Activated B cell treated with CpG ODN at 0.5 μM for 24 hours (primary cell): ENCODE measurements at places on chromosomes 5 and 9.

DNA sequence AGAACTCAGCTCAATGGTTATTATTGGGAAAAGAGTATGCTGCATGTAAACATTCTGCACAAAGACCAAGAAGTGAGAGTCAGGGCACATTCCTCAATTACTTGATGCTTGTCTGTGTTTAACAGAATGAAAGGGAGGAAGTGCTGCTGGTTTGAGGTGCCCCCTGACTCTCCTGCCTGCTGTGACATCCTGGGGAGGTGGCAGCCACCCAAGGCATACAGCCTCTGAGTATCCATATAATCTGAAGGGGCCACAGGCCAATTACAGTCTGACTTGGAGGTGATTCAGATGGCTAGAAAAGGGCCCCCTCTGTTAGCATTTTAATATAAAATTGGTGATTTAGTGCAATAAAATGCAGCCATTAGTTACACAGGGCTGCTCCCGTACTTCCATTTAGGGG is 313.8 kb downstream of the ASTN2 start:
- no peaks in the 10 kb centered on the region for H3K27me3 ChIP-seq
- H3K4me1 ChIP-seq, result no peaks in the 10 kb centered on the region
- H3K36me3 ChIP-seq, result no peaks in the 10 kb centered on the region

DNA sequence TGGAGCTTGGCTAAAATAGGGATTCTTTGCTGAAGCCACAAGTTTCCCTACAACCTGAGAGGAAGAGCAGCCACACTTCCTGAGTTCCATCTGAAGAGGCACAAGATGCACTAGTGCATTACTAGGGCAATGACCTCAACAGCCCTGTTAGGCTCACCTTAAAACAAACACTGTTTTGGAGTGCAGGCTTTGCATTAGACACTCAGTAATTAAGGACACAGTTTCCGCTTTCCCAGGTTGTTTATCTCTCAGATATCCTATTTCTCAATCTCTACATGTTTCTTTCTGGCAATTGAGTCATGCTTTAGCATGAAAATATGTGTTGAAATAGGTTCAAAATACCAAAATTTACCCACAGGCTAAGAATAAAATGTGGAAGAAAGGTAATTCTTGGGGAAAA is 34.2 kb downstream of the EMB start:
- DNase-seq, result no peak
- H3K4me1 ChIP-seq, result peaks cover 40% of the 10 kb centered on the region
- peaks cover 44% of the 10 kb centered on the region for H3K36me3 ChIP-seq
- H3K27me3 ChIP-seq, result no peaks in the 10 kb centered on the region
- no peak overlapping the region for H3K27ac ChIP-seq

DNA sequence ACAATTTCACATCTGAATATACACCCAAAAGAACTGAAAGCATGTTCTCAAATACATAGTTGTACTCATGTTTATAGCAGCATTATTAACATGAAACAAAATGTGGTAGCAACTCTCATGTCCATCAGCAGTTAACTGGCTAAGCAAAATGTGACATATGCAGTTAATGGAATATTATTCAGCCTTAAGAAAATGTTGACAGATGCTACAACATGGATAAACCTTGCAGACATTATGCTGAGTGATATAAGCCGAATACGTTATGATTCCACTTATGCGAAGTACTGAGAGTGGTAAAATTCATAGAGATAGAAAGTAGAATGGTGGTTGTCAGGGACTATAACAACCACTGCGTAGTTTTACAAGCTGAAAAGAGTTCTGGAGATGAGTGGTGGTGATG is 1469.0 kb upstream of the ACO1 start:
- H3K4me3 ChIP-seq, result no peak overlapping the region
- no peaks in the 10 kb centered on the region for H3K4me1 ChIP-seq
- H3K27ac ChIP-seq, result no peak overlapping the region
- no peak for DNase-seq
- no peaks in the 10 kb centered on the region for H3K36me3 ChIP-seq

DNA sequence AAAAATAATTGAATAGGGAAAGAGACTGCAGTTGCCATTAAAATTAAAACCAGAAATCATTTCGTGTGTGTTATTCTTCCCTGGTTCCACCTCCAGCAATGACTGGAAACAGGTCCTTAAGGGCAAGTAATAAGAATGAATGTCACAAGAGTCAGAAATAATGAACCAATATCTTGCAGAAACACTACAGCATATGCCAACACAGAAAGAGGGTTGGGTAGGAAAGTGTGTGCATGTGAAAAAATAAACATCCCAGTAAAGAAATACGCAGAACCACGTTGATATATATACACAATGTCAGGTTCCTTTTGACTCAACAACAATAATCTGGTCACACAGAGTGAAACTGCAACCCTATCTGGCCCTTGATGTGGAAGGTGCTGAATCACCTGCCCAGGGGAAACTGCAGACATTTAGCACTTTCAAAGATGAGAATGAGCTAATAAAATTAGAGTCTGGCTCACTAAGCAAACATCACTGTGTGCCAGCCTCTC is 15.0 kb downstream of the HMHB1 start:
- H3K4me3 ChIP-seq, result no peak overlapping the region
- no peaks in the 10 kb centered on the region for H3K36me3 ChIP-seq
- no peaks in the 10 kb centered on the region for H3K27me3 ChIP-seq

DNA sequence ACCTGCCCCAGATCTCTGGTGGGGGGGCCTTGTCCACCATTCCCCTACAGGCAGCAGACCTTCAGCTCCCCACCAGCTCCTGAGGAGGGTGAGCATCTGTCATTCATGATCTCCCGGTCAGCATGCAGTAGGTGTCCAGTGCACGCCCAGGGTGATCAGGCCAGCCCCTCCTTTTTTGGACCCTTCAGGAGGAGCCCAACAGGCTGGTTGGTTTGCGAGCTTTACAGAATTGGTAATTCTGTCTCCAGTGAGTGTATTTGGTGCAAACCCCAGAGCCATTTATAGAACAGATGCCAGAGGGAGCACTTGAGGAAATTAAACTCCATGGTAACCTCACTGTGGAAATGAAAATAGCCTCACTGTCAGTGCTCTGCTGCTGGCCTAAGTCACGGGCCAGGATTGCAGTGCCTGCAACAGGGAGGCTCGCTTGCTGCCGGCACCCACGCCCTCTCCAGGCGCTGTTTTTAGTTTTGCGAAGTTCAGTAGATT is 23.4 kb downstream of the WNK2 start:
- H3K27ac ChIP-seq, result no peak overlapping the region
- no peaks in the 10 kb centered on the region for H3K4me1 ChIP-seq
- H3K36me3 ChIP-seq, result no peaks in the 10 kb centered on the region
- H3K4me3 ChIP-seq, result no peak overlapping the region
- no peak for DNase-seq
- H3K27me3 ChIP-seq, result peaks cover 7% of the 10 kb centered on the region

GRCh38 chr9:36896296-36896695 is 137.8 kb downstream of the PAX5 start:
- peaks cover 29% of the 10 kb centered on the region for H3K4me1 ChIP-seq
- H3K27ac ChIP-seq, result no peak overlapping the region
- no peaks in the 10 kb centered on the region for H3K27me3 ChIP-seq
- H3K4me3 ChIP-seq, result no peak overlapping the region
- no peak for DNase-seq
